ENCODE measurements at places on chromosomes 13 and 19.

DNA sequence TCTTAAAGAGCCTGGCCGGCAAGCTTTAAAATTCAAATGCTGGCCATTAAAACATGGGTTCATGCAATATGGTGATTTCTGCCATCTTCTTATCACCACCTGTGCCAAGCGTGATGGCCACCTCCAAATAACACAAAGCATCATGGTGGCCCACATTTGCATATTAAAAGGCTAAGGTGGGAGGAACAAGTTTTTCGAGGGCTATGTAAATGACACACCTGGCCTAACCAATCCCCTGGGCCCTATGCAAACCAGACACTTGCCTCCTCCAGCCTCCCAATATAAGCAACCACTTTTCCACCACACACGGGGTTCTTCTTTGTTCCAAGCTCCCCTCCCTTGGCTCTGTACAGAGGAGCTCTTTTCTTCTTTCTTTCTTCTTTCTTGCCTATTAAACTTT, 14.4 kb downstream of the LILRB4 start:
- no peak for DNase-seq

DNA sequence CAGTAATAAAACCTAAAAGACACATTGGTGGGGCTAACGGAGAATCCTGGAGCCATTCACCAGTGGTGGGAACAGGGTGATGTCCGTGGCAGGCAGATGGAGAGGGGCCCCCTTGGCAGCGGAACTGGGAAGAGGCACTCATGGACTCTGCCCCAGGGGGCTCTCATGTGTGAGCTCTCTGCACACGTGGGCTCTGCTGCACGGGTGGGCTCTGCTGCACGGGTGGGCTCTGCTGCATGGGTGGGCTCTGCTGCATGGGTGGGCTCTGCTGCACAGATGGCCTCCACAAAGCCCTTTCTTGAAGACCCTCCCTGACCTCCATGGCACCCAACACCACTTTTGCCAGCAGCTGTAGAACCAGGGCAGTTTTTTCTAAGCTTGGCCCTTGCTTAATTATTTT, 52.3 kb downstream of the PARP4 start:
- DNase-seq = no peak

DNA sequence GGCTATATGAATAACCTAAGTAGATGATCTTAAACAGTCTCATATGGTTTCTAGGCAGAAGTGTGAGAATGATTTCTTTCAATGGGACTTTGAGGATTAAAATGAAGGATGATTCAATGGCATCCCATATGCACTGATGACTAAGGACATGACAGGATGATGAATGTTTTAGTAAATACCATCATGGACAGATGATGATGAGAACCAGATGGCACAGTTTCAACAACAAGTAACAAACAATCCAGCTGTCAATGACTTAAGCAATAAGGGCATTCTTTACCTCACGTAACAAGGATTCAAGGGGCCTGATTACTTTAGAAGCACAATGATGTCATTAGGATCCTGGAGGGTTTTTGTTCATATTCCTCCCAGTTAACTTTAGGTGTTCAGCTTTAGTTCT, 2678.4 kb downstream of the PCDH9 start:
- DNase-seq = no peak

GRCh38 chr13:110944121-110944967, 29.5 kb upstream of the ANKRD10 start:
- no peak for DNase-seq

All from CD4-positive, alpha-beta T cell treated with Interleukin-17A for 1 hour (primary cell).